Effector CD4-positive, alpha-beta T cell (primary cell): ENCODE measurements at places on chromosomes 5 and 9.

GRCh38 chr9:4837261-4838188 lies 44.8 kb downstream of the RCL1 start:
- no peak for DNase-seq

DNA sequence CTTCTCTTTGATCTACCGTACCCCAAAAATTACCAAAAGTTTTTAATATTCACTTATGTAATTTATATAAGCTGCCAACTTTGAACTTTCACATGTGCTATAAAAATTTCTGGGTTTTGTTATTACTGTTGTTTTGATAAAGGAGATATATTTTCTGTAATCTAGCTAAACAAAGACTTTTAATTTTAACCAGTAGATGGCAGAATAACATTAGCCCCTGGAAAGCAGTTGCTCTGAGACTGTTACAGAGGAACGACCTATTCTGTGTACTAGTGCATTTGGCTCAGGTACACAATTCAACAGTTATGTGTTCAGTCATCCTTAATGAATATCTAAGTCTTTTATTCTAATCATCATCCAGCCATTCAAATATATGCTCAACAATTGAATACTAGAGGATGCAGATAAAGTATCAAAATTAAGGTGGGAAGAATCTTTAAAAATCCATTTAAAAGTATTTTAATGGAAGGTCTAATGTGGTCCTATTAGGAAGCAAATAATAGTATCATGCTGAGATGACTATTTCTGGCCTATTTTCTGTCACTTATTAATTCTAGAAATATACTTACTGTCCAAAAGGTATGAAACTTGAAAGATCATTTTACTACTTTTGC lies 8.6 kb downstream of the KLHL9 start:
- DNase-seq: peak; percentile 7

- no peak for DNase-seq
Measured at GRCh38 chr5:2249442-2249841, 366.7 kb upstream of the IRX4 start.

DNA sequence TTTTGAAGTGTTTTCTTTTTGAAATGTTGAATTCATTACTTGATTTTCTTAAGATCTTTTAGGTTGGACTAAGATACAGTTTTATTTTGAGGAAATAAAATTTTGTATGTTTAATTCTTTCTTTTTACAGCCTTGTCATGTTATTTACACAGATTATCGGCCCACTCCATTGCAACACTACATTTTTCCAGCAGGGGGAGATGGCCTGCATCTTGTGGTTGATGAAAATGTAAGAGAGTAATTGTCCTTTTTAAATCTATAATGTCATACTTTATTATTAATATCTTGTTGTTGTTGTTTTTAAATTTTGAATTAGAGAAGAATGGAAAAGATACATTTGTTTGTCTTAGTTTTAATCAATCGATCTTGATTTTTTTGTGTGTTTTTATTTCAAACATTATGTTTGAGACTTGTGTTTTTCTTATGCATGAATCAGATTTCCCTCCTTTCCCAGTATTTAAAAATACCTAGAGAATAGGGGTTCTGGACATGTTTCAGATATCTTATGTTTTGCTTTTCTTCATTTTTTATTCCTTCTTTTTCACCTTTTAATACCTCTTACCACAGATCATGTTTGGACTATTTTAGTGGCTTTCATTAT lies 36.7 kb downstream of the MTREX start:
- DNase-seq: peak; percentile 49

DNA sequence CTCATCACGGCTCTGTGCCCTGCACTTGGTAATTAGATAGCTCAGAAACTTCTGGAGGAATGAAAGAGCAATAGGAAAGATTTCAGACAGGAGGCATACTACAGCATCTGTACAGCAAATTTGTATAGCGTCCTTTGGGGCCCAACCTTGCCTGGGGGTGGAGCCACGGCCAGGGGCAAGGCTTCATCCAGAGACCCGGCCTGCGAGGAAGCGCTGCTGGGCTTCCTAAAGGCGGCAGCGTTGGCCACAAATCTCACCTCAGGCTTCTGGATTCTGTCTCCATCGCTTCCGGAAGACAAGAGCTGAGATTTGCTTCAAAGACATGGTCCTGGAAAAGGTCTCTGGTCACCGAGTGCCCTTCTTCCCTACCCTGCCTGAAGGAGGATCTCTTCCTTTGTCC lies 12.2 kb upstream of the SPATA31D1 start:
- DNase-seq: no peak

- no peak for DNase-seq
Measured at GRCh38 chr5:59814537-59814872, 79.0 kb downstream of the PDE4D start.

GRCh38 chr9:106704056-106704615 lies 158.8 kb upstream of the ZNF462 start:
- no peak for DNase-seq

- DNase-seq: no peak
Measured at GRCh38 chr5:159451197-159452052, 121.1 kb upstream of the IL12B start.

DNA sequence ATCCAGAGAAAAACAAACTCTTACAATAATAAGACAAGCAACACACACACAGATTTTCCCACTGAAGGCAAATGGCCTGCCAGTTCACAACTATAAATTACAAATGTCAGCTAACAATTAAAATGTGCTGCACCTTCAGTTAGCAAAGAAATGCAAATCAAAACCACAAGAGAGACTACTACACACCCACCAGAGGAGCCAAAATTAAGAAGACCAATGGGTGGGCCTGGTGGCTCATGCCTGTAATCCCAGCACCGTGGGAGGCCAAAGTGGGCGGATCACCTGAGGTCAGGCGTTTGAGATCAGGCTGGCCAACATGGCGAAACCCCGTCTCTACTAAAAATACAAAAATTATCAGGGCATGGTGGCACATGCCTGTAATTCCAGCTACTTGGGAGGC lies 15.1 kb upstream of the IPPK start:
- DNase-seq: no peak

DNA sequence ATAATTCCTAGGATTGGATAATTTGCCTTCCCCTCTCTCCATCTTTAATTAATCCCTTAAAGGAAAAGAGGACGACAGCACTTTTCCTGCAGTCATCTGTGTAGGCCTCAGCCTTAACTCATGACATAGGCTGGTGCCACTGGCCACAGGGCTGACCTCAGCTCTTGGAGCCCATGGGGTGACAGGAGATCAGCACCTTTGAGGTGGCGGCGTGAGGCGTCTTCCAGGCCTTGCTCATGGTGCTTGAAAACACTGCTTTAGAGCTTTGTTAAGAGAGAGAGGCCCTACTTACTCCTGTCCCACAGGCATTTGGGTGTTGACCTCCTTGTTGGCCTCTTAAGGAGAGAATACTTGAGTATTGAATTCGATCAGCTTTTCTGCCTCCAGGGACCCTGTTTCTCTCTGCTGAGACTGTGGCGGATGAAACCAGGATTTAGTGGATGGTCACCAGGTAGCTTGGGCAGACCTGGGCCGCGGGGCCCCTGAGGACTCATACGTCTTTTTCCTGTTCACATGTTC lies 23.4 kb downstream of the TENT4A start:
- DNase-seq: no peak

DNA sequence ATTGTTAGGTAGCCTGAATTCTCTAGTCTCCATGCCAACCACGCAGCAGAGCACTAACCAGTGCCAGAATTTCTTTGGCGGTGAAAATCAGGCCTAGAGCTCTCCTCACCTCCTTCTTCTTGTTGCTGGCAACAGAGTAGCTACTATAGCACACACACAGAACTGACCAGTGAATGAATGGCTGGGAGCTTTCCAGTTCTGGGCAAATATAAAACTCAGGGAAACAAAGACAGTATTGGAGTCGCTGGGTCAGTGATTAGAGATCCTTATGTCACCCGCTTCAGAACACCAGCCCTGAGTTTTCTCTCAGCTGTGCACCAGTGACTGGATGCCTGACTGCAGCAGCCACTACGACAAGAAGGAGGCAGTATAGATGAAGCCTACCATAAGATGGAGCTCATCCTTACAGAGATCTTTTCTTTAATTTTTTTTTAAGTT lies 26.9 kb upstream of the FEM1C start:
- no peak for DNase-seq

DNA sequence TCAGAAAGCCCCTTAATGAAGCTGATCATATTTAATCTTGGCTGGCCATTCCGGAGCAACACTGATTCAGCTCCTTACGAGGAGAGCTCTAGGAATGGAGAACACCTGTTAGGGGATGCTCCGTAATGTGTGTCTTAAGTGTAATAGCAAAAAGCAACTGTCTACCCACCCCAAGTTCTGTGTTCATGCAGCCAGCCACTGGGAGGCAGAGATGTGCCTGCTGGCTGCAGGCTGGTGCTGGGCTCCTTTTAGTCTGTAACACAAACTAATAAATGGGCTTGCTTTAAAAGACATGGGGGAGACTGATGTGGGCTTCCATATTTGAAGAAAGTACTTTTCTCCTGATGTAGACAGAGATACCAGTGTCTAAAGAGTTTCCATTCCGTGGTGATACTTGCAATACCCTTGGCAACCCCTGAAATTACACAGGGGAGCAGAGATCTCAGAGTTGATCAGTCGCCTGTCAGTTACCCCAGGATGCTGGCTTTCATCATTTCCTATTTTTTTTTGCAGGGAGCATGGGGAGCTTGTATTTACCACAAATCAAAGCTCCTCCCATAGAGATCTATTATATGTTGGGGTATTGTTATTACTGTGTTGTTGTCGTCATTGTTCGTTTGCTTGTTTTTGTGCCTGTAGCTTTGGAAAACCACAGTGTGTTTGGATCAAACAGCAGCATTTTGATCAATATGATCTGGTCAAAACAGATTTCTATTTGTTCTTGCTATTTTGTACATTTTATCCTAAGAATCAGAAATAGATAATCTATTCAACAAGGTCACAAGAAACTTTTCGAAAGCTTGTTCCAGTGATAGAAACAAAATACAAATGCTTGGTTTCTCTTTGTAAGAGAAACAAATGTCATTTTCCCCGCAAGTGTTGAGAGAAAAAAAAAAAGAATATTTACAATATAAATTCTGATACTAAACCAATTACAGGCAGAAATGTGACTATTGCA lies 65.8 kb downstream of the MTX3 start:
- no peak for DNase-seq

- no peak for DNase-seq
Measured at GRCh38 chr9:125649826-125650225, 57.2 kb downstream of the MAPKAP1 start.

GRCh38 chr5:142346706-142347105 lies 21.9 kb upstream of the SPRY4 start:
- DNase-seq: no peak

DNA sequence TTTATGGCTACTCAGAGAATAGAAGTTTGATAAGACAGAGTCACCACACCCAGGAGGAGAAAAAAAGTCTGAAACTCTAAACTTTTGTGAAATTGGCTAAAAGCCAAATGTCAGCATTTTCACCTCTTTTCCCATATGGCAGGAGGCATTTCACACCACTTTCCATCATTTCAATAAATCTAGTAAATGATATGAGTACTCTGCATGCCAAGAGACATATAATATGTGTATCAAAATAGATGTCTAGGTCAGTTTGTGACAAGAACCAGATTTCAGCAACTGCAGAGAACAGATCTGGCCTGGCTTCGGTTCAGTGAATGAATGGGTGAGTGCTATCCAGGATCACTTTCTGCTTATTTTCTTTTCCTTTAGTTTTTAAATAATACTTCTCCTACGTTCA lies 470.8 kb downstream of the ENC1 start:
- no peak for DNase-seq

DNA sequence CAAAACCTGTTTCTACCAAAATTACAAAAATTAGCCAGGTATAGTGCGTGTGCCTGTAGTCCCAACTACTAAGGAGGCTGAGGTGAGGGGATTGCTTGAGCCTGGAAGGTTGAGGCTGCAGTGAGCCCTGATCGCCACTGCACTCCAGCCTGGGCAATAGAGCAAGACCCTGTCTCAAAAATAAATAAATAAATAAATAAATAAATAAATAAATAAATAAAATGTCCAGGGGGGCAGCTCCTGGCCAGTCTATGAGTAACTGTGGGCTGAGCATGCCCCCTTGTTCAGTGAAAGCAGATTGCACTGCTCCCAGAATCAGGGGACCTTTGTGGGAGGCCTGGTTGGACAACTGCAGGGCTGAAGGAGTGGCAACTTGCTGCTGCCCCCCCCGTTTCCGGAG lies 62.7 kb downstream of the PDE6A start:
- no peak for DNase-seq

- no peak for DNase-seq
Measured at GRCh38 chr5:130112246-130112645, 208.0 kb downstream of the CHSY3 start.

GRCh38 chr5:162325143-162325727 lies 257.7 kb downstream of the GABRG2 start:
- DNase-seq: no peak

GRCh38 chr9:111298731-111299598 lies 31.1 kb downstream of the OR2K2 start:
- DNase-seq: no peak

DNA sequence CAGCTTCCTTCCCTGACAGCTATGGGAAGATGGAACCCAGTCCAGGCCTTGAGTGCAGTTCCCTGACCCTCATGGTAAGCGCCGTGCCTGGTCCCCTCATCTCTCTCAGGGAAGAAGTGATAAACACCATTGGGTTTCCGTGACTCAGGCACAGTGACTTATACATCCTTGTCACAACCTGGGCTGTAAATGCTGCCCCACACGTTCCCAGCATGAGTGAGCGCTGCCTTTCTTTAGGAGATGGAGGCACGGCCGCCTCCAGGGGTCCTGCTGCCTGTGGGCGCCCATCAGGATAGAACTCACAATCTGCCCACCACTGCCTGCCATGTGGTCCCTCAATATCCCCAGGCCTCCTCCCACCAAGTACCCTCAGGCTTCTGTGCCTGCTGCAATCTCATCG lies 8.3 kb upstream of the NKD2 start:
- no peak for DNase-seq

DNA sequence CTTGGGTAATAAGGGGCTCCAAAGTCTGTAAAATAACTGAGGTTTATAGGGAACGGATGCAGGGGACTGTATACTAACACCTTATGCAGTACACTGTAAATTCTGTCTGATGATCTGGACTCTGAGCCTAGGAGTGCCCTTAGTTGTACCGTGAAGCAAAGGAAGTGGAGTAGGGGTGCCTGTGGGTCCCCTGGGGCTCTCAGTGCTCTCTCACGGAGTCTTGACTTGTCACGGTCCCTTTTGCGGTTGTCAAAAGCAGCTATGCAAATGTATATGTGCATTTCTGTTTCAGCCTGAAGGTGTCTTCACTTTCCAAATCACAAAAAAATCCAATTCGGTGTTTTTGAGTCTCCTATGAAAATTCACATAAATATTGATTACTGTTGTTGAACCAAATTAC lies 17.8 kb downstream of the DMRT1 start:
- no peak for DNase-seq

DNA sequence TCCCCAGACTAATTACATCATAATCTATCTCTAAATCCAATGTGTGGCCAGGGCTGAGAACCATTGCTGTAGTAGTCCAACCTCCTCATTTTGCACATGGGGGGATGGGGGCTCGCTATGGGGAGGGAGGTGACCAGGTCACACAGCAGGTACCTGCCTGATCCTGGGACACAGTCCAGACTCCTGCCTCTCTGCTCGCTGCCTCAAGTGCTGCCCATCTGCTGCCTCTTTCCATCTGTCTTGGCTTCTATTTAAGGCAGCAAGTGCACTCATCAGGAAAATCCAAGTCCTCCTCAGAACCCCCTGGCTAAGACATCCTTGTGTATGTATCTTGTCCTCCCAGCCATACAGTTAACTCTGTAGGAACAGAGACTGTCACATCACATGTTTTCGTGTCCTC lies 57.7 kb upstream of the FRRS1L start:
- no peak for DNase-seq
